Stimulated activated CD4-positive, alpha-beta T cell treated with anti-CD3 and anti-CD28 coated beads, Interleukin-1b, Interleukin-23, amount 100 ng/mL, for 4 hours (primary cell): ENCODE measurements at places on chromosomes 3 and 15.

DNA sequence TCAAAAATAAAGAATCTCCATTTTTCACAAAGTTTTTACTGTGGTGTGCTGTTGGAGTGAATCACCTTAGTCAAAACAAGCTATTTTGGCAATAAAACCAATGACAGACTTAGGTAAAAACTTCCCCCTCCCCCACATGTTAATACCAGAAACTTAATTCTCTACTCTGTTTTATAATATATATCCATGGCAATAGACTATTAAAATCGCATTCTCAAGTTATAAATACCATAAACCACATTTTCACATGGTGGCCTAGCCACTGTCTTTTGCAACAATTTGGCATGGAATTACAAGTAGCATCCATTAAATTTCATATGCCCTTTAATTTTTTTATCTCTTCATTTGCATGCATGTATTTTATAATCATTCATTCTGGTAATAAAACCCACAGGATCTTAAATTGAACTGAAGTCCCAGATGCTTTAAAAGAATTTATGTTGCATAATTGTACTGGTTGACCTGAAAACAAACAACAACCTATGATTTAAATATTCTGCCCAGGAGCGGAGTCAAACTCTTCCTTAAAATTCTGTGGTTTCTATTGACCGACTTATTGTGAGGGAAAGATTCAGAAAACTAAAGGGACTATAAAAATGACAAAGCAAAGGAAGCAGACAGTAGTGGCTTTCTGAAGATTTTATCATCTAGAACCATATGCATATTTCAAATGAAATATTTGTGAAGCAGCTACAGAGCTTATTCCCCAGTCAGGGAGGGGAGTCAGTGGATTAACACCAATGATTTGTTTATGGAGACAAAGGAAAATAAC is 229.0 kb upstream of the TBL1XR1 start:
- no peak for DNase-seq

- no peak for DNase-seq
These were observed 52.5 kb downstream of the EOMES start for GRCh38 chr3:27669591-27669990.

DNA sequence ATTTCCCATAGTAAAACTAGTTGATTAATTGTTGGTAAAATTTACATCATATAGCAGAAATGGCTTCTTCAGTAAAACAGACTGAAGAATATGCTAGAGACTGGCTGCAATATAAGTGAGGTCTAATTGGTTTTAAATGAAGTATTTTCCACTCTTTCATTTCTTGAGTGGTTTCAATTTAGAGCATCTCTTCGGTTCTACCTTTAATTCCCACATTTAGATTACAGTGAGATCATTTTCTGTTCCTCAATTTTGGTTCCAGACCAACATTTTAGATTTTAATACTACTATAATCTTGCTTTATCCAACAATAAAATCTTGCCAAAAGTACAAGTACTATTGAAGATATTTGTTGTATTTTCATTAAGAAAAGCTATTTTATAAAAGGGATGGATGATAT is 1.0 kb upstream of the LRCH3 start:
- DNase-seq: no peak

- no peak for DNase-seq
These were observed 5.1 kb upstream of the LTF start for GRCh38 chr3:46469680-46470357.

- no peak for DNase-seq
These were observed 148.6 kb downstream of the MEIS2 start for GRCh38 chr15:36951731-36952247.
